ENCODE measurements at places on chromosomes 16 and 17. TPM values are rescaled to one million over a fixed set of nuclear protein-coding genes. Genes with fewer than 3 reads are reported as not detected.

The XAF1 gene
- 10.2 TPM for total RNA-seq

The HAP1 gene
- 2.1 TPM for total RNA-seq

The CDR2L gene
- total RNA-seq: 3.6 TPM

GRCh38 chr16:75252049-75252864, 833 bp upstream of the BCAR1 start:
- DNase-seq: no peak
- H3K27ac ChIP-seq: peak overlapping the region; percentile 78
- H3K4me1 ChIP-seq: peaks cover 86% of the 10 kb centered on the region
- H3K27me3 ChIP-seq: no peaks in the 10 kb centered on the region
- H3K4me3 ChIP-seq: no peak overlapping the region
- H3K36me3 ChIP-seq: no peaks in the 10 kb centered on the region

Data from thyroid gland (tissue), 4 donors.